ENCODE measurements at places on chromosomes 3 and 15.

GRCh38 chr3:18087988-18088387, 337.2 kb downstream of the SATB1 start:
- DNase-seq, result no peak

GRCh38 chr15:67094001-67094826, 28.8 kb downstream of the SMAD3 start:
- DNase-seq, result no peak

DNA sequence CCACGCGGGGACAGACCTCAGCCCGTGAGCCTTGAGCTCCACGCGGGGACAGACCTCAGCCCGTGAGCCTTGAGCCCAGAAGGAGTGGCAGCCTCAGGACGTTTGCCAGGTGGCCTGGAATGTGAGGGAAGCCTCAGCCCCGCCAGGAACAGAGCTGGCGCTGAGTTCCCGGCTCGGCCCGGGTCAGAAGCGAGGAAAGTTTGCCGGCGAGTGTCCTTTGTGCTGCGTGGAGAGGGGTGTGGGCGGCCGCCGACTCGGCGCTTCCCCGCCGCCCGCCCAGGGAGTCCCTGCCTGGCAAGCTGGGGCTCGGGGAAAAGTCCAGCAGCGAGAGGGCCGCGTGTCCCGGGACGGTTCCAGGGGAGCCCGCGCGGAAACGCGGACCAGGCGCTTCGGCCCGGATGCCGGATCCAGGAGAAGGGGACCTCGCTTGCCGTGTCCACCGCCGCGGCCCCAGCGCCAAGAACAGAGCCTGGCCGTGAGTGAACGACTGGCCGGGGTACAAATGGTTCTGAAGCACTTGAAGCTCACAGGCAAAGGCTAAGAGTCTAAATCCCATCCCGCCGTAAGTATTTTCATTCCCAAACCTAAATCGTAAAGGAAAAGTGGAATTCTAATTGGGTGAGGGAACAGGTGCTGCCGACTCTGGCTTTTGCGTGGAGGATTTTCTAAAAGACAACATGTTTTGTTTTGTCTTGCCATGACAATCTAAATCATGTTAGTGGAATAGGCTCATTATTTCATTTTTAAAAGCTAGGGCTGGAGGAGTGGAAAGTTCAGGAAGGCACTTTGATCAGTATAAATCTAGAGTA, 1.7 kb downstream of the LRRN1 start:
- DNase-seq, result no peak

GRCh38 chr3:46466871-46467403, 2.2 kb upstream of the LTF start:
- DNase-seq, result no peak

DNA sequence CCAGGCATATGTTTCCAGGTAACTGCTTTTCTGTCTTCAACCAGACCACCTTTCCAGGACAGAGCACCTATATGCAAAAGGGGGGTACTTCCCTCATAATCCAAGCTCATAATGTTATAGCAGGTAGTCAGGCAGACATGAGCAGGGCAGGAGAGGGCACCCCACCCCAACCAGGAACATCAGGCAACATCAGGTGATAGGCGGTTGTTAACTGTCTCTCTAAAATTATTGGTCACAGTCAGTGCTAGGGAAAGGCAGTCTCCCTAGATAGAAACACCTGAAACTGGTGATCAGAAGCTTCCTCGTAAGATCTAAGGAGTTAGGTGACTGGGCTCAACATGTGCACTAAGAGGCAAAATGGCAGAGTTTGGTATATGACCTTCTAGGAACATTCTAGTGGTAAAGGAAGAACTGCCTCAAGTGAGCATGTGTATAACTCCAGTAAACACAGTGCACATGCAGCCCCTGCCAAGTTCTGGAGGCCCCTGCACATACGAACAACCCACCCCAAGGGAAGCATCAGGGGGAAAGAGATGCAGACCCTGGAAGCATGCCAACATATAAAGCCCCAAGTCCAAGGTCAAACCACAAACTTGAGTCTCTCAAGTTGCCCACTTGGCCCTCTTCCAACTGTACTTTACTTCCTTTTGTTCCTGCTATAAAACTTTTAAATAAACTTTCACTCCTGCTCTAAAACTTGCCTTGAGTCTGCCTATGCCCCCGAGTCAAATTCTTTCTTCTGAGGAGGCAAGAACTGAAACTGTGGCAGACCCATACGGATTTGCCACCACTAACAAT, 270.9 kb downstream of the ULK4 start:
- DNase-seq, result no peak

DNA sequence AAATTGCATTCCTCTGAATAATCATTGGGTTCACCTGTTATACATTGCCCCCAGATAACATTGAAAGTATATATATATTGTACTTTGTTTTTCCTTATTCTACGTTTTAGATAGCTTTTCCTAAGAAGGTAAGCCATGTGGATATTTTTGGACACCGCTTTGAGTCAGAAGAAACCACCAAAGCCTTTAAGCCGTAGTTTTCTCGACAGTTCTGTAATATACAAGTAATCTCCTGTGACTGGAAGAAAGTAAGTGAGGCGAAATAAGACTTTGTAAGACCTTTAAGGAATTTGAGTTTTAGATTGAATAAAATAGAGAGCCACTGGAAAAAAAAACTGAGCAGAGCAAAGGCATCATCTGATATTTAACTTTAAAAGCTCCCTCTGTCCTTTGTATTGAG, 1092.0 kb downstream of the DIPK2A start:
- no peak for DNase-seq

DNA sequence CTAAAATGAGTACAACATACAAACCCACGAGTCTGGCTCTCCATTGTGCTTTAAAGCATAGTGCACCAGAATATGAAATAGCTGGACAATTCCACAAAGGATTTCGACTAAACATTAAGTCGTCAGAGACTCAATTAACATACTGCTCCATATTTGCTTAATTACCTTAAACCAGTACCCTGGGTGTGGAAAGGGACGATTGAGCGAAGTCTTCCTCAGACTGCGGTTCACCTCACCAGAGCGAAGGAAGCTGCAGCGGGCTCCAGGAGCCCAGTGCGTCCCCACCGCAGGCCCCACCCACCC, 218 bp upstream of the TRPC1 start:
- DNase-seq, result no peak

GRCh38 chr3:72872183-72872582, 15.7 kb upstream of the GXYLT2 start:
- DNase-seq, result no peak

DNA sequence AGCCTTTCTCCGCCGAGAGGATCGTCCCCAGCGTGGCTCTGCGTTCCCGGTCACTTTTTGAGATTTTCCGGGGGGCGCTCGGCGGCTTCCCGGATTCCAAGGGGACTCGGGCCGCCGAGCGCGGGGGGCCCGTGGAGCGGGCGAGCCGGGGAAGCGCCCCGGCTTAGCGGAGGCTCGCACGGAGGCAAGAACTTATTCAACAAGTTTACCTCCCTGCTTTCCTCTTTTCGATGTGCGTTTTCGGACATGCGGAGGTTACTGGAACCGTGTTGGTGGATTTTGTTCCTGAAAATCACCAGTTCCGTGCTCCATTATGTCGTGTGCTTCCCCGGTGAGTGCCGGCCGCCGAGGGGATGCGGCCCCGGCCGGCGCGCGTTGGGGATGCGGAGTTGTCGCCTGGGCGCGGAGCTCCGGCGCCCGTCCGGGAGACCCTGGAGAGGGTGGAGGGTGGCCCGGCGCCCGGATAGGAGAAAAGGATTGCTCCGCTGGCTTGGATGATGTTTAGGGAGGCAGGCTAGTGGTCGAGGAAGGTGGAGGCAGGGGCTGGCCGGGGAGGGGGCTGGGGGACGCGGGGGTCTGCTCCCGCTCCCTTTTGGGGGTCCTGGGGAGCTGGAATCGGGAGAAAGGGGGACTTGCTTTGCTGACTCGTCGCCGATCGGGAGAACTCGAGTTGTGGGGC, 810 bp downstream of the PTPRG start:
- DNase-seq, result no peak

GRCh38 chr3:62818347-62818746, 56.9 kb downstream of the CADPS start:
- DNase-seq, result peak; percentile 9

All from NCI-H2081 (cell line).